ENCODE measurements at places on chromosomes 6 and 20.
A peak's percentile ranks its signal among the peaks of the same experiment; 100 is the strongest.

DNA sequence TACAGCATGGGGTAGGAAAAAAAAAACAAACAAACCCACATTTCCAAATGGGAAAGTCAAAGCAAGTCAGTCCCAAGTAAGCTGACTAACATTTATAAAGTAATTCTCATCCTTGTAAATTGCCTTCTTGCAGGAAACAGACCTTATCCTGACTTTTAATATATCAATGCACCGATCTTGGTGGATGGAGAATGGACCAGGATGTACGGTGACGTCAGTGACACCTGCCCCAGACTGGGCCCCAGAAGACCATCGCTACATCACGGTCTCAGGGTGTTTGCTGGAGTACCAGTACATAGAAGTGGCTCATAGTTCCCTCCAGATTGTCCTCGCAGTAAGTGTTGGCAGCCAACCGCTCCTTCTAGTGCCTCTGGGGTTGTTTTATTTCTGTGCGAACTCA lies 304.2 kb upstream of the RNF217 start:
- H3K36me3 ChIP-seq = no peaks in the 10 kb centered on the region
- DNase-seq = no peak
- no peaks in the 10 kb centered on the region for H3K27me3 ChIP-seq
- no peak overlapping the region for H3K27ac ChIP-seq
- H3K4me1 ChIP-seq = no peaks in the 10 kb centered on the region

DNA sequence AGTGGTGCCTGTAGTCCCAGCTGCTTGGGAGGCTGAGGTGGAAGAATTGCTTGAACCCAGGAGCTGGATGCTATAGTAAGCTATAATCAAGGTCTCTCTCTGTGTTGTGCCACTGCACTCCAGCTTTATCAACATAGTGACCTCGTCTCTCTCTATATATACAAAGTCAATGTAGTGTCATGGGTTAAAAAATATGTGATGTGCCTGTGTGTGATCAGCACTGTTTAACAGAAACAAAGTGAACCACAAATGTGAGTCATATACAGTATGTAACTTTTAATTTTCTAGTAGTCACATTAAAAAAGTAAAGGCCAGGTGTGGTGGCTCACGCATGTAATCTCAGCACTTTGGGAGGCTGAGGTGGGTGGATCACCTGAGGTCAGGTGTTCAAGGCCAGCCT lies 85.3 kb upstream of the RNF24 start:
- peaks cover 5% of the 10 kb centered on the region for H3K4me1 ChIP-seq
- no peak for DNase-seq
- H3K27me3 ChIP-seq = no peaks in the 10 kb centered on the region
- H3K36me3 ChIP-seq = no peaks in the 10 kb centered on the region
- H3K4me3 ChIP-seq = no peak overlapping the region
- no peak overlapping the region for H3K27ac ChIP-seq

GRCh38 chr20:63100174-63100925 lies 93.6 kb upstream of the BHLHE23 start:
- H3K27me3 ChIP-seq = no peaks in the 10 kb centered on the region
- H3K36me3 ChIP-seq = no peaks in the 10 kb centered on the region
- no peak for DNase-seq
- H3K4me3 ChIP-seq = no peak overlapping the region
- H3K27ac ChIP-seq = no peak overlapping the region
- peaks cover 9% of the 10 kb centered on the region for H3K4me1 ChIP-seq

DNA sequence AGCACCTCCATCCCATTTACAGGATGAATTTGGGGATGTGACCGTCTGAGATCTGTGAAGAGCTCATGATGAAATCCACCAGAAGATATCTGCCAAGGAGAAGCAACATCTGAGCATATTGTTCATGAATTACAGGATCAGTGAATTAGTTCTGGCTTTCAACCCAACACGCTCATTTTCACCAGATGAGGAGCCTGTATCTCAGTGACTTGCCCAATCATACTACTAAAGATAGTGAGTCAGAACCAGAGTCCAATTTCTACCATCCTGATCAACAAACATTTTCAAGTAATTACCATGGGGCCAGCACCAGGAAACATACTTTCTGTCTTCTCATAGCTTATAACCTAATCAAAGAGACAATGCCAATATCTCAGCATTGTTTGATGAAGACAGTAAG lies 116.6 kb downstream of the ZDHHC14 start:
- no peak for DNase-seq

DNA sequence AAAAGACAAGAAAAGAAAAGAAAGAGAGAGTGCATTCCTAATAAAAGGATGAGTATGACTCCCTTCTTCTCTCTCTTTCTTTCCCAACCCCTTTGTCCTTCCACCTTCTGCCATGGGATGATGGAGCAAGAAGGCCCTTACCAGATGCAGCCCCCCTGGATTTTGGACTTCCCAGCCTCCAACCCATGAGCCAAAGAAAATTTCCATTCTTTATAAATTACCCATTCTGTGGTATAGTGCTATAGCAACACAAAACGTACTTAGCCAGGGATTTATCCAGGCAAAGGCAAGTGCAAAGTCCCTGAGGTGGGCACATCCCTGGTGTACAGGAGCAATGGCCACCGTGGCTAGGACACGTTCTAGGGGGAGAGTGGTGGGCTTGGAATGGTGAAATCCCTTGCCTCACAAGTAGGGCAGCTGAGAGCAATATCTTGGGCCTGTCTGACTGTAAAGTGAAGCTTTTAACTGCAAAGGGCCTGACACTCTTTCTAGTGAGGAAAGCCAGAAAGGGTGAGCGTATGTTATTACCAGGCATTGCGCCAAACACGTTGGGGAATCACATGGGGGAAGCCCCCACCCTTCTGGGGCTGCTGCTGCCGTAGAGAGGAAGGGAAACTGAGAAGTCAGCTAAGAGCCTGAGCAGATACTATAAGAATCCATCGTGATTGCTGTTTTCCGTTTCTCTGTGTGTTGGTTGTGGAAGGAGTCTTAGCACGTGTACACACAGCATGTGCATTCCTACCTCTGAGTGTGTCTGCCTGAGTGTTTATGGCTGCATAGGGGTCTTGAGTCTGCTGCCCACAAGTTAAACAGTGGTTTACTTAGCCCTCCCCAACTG lies 50.7 kb upstream of the SIRPA start:
- H3K36me3 ChIP-seq = no peaks in the 10 kb centered on the region
- H3K4me1 ChIP-seq = peaks cover 9% of the 10 kb centered on the region
- peak overlapping the region; percentile 65 for H3K27ac ChIP-seq
- no peak overlapping the region for H3K4me3 ChIP-seq
- H3K27me3 ChIP-seq = peaks cover 6% of the 10 kb centered on the region

- no peak for DNase-seq
- no peaks in the 10 kb centered on the region for H3K4me1 ChIP-seq
- H3K36me3 ChIP-seq = no peaks in the 10 kb centered on the region
Measured at GRCh38 chr20:38178065-38178491, 13.0 kb upstream of the TGM2 start.

DNA sequence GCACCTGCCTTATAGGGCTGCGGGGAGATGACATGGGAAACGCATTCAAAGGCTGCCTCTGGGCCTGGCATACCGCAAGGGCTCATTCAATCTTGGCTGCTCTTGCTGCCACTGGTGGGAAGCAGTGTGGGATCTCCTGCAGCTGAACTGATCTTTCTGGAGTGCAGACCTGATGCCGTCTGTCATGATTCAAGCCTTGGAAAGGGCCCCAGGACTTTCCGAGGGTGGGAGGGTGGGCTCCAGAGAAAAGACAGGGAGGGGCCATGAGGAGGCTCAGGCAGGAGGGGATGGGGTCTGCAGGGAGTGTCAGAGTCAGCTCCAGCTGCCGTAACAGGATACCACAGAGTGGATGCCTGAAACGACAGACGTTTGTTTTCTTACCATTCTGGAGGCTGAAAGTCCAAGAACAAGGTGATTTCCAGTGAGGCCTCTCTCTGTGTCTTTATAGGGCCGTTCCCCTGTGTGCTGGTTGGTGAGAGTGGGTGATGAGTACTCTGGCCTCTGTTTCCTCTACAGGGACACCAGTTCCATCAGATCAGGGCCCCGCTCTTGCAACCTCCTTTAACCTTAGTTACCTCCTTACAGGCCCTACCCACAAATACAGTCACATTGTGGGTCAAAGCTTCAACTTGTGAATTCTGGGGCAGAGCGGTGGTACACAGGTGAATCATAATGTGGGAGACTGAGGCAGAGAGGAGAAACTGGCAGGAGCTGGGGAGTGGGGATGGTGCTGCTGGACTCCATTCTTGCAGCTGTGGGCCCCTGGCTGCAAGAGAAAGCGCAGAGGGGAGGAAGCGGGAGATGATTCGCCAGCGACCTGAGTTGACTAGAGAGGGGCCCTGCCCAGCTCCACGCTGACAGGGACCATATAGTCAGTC lies 148.4 kb downstream of the SYCP2 start:
- no peak overlapping the region for H3K4me3 ChIP-seq
- H3K27me3 ChIP-seq = peaks cover 22% of the 10 kb centered on the region
- no peaks in the 10 kb centered on the region for H3K4me1 ChIP-seq

GRCh38 chr6:154463573-154464419 lies 46.7 kb downstream of the CNKSR3 start:
- H3K27ac ChIP-seq = no peak overlapping the region
- no peak for DNase-seq
- H3K27me3 ChIP-seq = no peaks in the 10 kb centered on the region
- no peaks in the 10 kb centered on the region for H3K36me3 ChIP-seq
- peaks cover under 1% of the 10 kb centered on the region for H3K4me1 ChIP-seq

- peaks cover 53% of the 10 kb centered on the region for H3K4me1 ChIP-seq
- no peaks in the 10 kb centered on the region for H3K36me3 ChIP-seq
- no peak overlapping the region for H3K27ac ChIP-seq
- peak overlapping the region; percentile 72 for H3K4me3 ChIP-seq
- peaks cover 80% of the 10 kb centered on the region for H3K27me3 ChIP-seq
- DNase-seq = peak; percentile 51
Measured at GRCh38 chr6:170291271-170292110, 613 bp upstream of the DLL1 start.

DNA sequence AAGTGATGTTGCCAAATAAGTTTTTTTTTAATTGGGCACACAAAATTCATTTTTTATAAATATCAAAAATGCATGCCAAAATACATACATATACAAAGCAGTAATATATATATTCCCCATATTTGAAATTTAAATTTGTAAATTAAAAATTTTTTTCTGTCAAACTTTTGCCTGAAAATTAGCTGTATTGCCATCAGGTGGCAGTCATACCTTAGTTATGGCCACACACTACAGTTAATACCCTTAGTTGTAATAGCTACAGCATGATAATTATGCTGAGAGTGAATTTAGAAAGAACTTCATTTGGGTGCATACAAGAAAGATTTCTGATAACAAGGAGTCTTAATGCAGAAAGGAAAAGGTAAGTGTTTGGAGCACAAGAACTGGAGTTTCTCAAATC lies 46.2 kb upstream of the SDHAF4 start:
- peaks cover 7% of the 10 kb centered on the region for H3K4me1 ChIP-seq
- H3K27ac ChIP-seq = no peak overlapping the region
- no peaks in the 10 kb centered on the region for H3K27me3 ChIP-seq
- peaks cover 6% of the 10 kb centered on the region for H3K36me3 ChIP-seq
- no peak overlapping the region for H3K4me3 ChIP-seq
- DNase-seq = no peak

- no peaks in the 10 kb centered on the region for H3K4me1 ChIP-seq
- peaks cover 57% of the 10 kb centered on the region for H3K36me3 ChIP-seq
- DNase-seq = no peak
Measured at GRCh38 chr6:100517106-100517505, 52.4 kb upstream of the SIM1 start.

- no peak overlapping the region for H3K4me3 ChIP-seq
- no peak overlapping the region for H3K27ac ChIP-seq
- peaks cover 2% of the 10 kb centered on the region for H3K27me3 ChIP-seq
- peaks cover 42% of the 10 kb centered on the region for H3K4me1 ChIP-seq
Measured at GRCh38 chr20:43731469-43731868, 4.7 kb upstream of the GTSF1L start.
